Cerebellum (tissue), 4 donors: ENCODE measurements at places on chromosomes 1 and 21. TPM values are rescaled to one million over a fixed set of nuclear protein-coding genes. Genes with fewer than 3 reads are reported as not detected.

DNA sequence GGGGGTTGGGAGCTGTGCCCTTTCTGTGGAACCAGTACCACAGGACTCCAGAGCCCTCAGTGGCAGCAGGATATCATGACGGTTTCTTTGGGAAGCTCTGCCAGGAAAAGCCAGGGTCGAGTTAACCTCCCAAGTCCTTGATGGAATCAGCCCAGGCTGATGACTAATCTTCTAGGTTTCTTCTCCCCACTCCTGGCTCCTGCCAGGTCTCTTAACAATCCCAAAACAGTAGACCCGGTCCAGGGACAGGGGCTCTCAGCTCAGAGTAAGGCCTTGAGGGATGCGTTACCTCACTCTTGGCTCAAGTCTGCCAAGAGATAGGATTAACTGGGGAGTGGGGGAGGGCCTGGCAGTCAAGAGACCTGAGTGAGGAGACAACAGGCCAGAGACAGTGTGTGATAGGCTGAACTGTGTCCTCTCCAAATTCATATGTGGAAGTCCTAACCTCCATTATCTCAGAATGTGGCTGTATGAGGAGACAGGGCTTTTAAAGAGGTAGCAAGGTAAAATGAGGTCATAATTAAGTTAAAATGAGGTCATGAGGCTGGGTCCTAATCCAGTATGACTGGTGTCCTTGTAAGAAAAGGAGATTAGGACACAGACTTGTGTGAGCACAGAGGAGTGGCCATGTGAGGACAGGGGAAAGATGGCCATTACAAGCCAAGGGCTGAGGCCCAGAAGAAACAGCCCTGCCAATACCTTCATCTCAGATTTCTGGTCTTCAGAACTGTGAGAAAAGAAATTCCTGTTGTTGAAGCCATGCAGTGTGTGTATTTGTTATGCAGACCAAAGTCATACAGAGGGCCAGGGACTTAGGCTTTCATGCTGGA is 95.0 kb downstream of the BEND5 start:
- DNase-seq, result no peak

DNA sequence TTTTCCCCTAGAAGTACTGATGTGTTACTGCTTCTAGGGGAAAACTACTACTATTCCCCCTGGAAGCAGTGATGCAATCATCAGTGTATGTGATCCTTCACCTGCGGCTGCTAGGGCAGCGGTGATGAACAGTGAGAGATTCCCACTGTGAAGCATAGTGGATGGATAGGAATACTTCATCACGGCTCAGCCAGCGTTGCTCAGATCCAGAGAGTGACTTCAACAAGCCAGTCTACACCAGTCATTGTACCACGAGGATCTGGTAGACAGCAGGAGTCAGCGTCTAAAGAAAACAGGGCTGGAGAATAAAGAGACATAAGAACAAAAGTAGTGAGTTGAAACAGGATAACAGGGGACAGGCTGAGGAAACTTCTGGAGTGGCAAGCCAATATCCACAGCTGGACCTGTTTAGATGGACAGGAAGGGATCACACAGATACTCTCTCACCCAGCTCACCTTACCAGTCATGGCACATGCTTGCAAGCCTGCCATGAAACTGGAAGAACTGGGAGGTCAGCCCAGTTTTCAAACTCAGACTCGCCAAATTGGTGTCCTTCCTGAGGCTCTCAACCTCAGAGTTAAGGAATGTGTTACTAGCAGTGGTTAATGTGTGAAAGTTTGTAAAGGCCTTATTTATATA is 42.4 kb upstream of the LRRC52 start:
- no peak for DNase-seq

DNA sequence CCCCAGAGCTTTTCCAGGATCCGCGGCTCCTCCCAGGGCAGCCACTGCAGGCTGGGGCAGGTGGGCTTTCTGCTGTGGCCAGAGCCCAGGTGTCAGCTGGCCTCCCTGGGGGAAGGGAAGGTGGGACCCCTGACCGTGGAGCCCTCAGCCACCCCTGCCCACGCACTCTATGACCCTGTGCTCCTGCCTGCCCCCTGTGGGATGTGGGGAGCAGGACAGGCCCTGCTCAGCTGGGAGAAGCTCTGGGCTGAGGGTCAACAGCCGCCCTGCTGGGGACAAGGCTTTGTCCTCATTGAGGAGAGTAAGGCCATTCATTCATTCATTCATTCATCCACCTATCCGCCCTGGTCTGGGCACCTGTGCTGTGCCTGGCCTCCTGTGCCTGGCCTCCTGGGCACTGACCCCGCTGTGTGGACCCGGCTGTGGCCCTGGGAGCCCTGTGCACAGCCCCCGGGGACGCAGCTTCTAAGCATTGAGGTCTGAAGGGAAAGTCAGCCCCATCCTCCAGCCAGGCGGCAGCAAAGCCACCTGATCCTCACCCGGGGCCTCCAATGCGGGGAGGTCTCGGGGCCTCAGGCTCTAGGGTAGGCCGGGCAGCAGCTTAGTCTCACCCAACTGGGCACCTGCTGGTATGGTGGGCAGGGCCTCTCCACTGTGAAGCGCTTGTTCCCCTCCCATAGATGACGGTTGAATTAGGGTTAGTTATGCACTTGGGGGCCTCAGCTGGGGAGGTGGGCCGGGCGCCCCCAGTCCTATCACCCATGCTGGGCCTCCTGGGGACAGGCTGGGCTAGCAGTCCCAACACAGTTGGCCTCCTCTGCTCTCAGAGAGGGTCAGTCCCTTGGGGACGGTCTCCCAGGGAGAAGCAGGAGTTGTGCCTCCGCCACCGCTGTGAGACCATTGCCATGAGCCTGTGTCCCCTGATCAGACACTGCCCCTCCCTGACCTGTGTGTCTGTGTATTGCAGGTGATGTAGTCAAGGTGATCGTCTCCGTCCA is 6.0 kb downstream of the TNFRSF14 start:
- no peak for DNase-seq

DNA sequence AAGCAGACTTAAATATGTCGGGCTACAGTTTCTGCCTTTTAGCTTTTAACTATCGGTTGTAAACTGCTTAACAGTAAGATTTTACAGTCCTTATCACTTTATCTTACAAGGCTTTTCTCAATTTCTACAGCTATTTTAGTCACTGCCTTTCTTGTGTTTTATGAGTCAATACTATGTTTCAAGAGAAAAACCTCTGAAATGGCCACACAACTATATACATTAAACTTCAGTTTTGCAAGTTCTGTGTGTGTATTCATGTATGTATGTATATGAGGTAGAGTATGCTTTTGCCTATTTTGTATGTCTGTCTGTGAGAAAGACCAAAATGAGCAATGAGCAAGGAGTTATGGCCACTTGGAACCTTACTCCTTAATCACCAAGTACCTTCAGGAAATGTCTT is 169.8 kb downstream of the SYT2 start:
- no peak for DNase-seq

- no peak for DNase-seq
Observed at GRCh38 chr1:6148497-6149241, 31.5 kb downstream of the CHD5 start.

DNA sequence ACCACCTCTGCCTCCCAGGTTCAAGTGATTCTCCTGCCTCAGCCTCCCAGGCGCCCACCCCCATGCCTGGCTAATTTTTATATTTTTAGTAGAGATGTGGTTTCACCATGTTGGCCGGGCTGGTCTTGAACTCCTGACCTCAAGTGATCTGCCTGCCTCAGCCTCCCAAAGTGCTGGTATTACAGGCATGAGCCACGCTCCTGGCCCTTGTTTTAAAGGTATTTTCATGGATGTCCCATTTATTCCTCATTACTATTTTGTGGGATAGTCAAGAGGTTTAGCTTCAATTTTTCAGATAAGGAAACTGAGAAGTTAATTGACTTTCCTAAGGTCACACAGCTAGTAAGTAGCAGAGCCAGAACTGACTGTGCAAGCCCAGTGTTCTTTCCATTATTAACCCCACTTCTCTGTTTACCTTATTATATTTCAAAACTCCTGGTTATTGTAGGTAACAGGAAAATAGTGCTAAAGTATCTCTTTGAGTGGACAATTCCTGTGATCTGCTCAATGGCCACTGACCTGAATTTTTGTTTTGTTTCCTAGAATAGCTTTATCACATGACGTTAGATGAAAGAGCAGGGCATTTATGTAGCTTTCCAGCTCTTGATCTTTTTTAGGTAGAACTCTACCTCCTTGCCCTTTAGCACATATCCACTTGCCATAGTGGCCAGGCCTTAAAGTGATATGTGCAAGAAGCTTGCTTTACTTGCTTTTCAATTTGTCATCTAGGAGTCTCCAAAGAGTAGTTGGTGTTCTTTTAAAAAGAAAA is 13.6 kb downstream of the ZYG11B start:
- DNase-seq, result peak; percentile 69

- DNase-seq, result no peak
Observed at GRCh38 chr1:200228081-200228480, 181.8 kb downstream of the ZNF281 start.

The IPP gene
- total RNA-seq, result 9.4 TPM

The OR10J4 gene
- not detected for total RNA-seq

The KCNJ9 gene
- 12.0 TPM for total RNA-seq
